ENCODE measurements at places on chromosomes 1 and 21.

- no peak for DNase-seq
These were observed 11.1 kb downstream of the IFFO2 start for GRCh38 chr1:18945401-18945849.

DNA sequence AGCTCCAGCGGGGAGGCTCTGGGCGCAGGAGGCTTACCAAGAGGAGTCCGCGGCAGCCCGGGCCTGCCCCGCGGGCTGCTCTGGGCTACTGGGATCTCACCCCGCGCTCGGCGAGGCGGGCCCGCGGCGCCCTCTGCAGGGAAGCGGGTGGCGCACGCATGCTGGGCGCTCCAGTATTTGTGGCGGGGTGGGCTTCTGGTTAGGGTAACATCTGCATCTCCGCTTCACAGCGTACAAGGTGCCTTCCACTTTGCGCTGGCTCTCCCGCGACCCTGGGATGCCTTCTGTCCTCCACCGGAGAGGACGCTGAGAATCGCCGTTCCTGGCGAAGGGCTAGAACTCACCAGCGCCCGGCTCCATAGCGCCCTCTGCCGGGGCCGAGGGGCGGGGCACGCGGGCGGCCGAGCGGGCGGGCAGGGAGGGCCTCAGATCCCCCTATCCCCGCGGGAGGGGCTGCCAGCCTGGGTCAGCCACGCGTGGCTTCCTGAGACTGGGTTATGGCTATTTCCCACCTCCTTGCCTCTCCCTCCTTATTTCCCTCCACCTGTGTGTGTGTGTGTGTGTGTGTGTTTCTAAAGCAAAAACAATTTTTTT is 46.6 kb upstream of the CTBS start:
- DNase-seq = no peak

- DNase-seq = no peak
These were observed 76.6 kb downstream of the DMRTB1 start for GRCh38 chr1:53535846-53536245.

- no peak for DNase-seq
These were observed 15.1 kb downstream of the LCA5L start for GRCh38 chr21:39430457-39430856.

DNA sequence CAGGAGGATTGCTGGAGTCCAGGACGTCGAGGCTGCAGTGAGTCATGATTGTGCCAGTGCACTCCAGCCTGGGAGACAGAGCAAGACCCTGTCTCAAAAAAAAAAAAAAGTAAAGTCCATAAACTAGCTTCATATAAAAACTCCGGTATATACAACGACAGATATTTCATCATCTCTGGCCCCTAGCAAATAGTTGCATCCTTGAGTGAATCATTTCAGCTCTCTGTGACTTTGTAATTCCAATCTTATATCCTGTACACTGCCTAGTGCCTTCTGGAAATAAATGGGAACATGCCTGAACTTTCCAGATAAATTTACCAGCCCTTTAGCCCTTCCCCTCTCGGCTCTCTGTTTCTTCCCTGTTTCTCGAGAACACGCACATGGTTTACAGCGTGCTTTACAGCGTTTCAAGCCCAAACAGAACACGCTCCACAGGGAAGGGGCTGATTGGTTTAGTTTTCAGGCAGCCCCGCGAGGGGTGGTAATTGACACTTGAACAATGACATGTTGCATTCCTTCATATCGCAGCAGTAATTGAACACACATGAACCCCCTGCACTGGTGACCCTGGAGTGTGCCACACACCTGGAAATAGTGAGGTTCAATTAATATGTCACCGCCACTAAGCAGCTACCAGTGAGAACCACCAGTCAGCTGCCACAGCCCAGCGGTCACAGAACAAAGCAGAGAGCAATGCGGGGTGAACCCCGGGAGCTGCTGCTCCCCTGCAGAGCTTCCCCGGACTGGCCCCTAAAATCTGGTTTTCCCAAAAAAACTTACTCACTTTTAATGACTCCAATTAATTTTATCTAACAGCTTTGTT is 35.7 kb upstream of the SIM2 start:
- DNase-seq = peak; percentile 7

GRCh38 chr1:243454328-243454997 is 198.6 kb downstream of the SDCCAG8 start:
- no peak for DNase-seq

- DNase-seq = no peak
These were observed 50.7 kb upstream of the EDARADD start for GRCh38 chr1:236343246-236343870.

GRCh38 chr21:37742115-37742514 is 174.1 kb downstream of the KCNJ6 start:
- DNase-seq = no peak

DNA sequence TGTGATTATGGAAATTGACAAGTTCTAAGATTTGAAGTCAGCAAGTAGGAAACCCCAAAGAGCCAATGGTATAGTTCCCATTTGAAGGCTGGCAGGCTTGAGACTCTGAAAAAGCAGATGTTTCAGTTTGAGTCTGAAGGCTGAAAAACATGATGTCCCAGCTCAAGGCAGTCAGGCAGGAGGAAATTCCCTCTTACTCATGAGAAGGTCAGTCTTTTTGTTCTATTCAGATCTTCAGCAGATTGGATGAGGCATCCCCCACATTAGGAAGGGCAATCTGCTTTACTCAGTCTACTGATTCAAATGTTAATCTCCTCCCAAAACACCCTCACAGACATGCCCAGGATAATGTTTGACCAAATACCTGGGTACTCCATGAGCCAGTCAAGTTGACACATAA is 372.5 kb upstream of the ST6GALNAC5 start:
- no peak for DNase-seq

DNA sequence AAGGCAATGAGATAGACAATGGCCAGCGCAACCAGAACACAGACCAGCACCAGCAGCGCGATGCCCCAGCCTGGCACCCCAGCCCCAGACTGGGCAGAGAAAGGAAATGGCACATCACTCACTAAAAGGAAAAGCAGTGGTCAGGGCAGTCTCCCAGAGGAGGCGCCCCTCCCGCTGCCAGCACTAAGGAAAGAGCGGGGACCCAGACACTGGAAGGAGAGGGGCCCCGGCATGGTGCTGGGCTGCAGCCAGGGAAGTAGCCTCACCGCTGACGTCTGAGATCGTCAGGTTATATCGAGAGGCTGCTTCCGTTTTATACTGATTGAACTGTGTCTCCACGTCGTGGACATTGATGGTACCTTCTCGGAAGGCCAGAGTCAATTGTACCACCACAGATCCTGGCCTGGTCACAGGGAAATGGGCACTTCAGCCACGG is 13.8 kb downstream of the TRIM46 start:
- no peak for DNase-seq

- no peak for DNase-seq
These were observed 151.7 kb downstream of the COP1 start for GRCh38 chr1:176055398-176055797.

DNA sequence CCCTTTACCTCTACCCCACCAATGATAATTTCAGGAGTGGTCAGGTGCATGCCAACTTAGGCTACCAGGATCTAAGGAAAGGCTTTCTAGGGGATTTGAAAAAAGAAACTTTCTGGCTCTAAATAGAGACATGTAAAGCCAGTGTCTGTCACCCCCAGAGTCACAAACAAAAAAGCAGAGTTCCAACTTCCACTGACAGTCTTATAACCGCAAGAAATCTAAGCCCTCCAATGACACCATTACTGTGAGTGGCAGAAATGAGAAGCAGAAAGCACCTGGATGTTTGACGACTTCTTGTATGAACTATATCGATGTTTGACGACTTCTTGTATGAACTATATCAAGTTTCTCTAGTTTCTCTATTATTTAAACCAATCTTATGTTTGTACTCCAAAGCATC is 6.0 kb downstream of the DENND1B start:
- DNase-seq = no peak

DNA sequence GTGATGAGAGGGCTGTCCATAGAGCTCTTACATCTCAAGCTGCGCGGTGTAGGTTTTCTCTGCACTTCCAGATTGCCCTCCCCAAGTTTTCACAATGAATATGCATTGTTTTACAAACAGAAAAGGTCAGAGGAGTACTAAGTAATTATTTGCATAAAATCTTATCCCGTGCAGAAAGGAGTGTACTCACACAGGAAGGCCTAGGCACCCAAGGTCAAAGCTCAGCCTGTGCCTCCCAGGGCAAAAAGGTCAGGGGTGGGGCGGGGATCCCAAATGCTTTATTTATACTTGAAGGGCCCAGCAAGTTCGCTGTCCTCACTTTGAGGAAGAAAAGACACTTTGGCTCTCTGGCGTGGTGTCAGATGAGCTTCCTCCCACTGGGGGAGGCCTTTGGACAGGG is 10.3 kb upstream of the KCNE1 start:
- DNase-seq = no peak

DNA sequence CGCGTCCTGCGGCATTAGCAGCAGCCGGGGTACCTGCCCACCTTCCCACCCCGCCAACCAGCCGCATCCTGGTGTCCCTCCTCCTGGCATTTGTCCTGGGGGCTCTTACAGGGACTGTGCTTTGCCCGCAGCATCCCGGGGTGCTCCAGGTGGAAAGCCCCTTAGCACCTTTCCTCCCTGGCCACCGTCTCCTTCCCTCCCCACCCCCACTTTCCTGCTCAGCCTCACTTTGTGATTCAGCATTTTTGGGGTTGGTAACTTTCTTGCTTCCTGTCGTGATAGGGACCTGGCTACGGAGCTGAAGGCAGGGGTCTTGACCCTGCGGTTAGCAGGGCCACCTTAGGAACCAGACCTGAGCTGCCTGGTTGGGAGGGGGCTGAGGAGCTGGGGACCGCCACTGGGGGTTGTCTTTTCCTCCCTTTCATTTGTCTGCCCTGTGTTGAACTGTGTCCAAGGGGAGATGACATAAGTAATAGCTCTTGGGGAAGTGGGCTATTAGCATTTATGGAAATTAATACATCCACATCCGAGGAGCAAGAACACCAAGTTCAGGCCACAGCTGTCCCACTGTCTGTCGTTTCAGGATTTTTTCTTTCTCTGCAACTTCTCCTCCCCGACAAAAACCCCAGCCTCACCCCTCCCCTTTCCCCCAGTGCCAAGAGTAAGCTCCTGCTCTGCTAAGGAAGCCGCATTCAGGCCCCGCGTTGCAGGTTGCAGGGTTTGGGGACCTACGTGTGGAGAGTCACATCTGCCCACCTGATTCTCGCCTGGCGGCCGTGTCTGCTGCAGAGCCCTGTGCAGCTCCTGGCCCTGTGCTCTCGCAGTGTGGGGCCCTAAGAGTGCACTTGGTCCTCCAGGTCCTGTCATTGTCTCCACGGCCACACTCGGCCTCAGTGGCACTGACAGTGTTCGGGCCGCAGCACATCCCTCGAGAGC is 1.6 kb upstream of the NPHP4 start:
- no peak for DNase-seq

GRCh38 chr1:216422821-216423520 is at the start of gene USH2A:
Gene USH2A, minus strand, starts transcription at chr1:216423448. Its CDS starts 1,112 bp downstream, at chr1:216422336.
- no peak for DNase-seq

DNA sequence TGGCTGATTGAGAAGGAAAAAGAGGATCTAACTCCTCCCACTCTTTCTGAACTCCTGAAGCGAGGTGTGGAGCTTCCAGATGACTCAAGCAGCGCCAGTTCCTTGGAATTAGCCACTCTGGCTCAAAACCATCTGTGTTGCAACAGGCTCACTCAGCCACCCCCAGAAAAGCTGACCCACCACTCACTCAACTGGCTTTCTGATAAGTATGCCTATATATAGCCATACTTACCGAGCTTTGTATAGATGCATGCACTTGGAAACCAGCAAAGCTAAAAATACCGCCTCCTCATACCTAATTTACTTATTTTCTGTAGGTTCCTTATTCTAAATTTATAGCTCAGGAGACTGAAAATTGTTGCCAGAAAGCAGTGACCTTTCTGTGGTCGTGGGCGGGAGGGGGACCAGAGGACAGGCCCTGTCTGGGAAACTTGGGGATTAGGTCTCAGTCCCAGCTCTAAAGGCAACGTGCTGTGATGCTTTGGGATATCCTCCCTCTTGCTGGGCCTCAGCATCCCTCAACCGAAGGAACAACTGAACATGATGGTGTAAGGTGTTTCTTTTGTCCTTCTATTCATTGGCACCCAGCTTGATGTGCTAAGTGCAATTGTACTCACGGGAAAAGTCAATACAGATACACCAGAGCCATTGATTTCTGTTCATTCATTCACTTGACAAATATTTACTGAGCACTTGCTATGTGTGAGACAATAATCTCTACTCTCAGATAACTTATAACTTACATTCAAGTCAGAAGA is 65.7 kb downstream of the NENF start:
- peak; percentile 66 for DNase-seq

- DNase-seq = no peak
These were observed 29.8 kb upstream of the GNPAT start for GRCh38 chr1:231211005-231211857.

GRCh38 chr1:25031966-25032667 is 102.0 kb upstream of the RUNX3 start:
- peak; percentile 33 for DNase-seq

- DNase-seq = peak; percentile 86
These were observed 268.9 kb downstream of the HHAT start for GRCh38 chr1:210597555-210598134.

GRCh38 chr1:58576727-58577653 is at the start of gene TACSTD2:
Gene TACSTD2, minus strand, starts transcription at chr1:58577252. Its CDS starts 96 bp downstream, at chr1:58577156.
- DNase-seq = no peak

DNA sequence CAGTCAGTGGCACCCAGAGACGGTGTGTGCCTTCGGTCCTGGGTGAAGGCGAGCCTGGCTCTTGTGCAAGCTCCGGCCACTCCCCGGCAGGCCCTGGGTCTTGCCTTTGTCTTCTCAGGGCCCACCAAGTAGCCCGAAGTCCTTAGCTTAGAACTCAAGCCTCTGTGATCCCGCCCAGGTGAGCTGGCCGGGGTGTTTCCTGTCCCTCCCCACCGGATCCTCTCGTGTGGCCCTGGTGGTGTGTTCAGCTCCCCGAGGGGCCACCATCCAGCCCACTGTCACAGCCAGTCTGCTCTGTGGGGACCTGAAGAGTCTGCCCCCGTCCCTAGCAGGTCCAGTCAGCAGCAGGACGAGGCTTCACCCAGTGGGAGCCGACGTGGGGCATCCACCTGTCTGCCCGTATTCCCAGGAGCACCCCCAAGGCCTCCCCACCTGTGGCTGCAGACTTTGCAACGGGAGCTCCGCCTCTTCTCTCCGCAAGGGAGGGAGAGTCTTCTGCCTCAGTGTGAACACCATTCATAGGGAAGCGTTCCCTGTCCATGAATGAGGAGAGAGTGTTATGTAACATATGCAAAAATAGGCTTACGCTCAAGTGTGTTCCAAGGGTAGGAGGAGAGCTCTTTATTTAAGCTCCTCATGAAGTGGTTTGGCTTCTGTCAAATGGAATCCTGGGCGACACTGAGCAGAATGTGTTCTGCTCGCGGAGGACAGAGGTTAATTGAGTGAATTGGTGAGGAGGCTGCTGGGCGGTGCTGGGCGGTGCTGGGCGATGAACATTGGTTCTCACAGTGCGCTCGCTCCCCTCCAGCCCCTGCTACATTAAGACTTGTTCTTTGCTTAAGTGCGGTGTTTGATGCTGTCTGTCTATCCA is 108.9 kb downstream of the CRYAA start:
- no peak for DNase-seq

- DNase-seq = no peak
These were observed 63.6 kb downstream of the CDK18 start for GRCh38 chr1:205568135-205568468.

GRCh38 chr21:42387164-42387563 is 8.7 kb downstream of the TMPRSS3 start:
- no peak for DNase-seq

GRCh38 chr21:19029816-19030215 is 626.2 kb upstream of the TMPRSS15 start:
- no peak for DNase-seq

- DNase-seq = no peak
These were observed 105.7 kb downstream of the C1orf21 start for GRCh38 chr1:184492536-184492935.

GRCh38 chr1:180498594-180498993 is 3.8 kb downstream of the ACBD6 start:
- DNase-seq = no peak
